Stimulated activated CD4-positive, alpha-beta T cell treated with anti-CD3 and anti-CD28 coated beads, Interleukin-1b, Interleukin-23, amount 100 ng/mL, for 24 hours (primary cell): ENCODE measurements at places on chromosomes 7 and 10.

- peak; percentile 35 for DNase-seq
Observed at GRCh38 chr7:127391591-127392181, 822 bp downstream of the ZNF800 start.

- no peak for DNase-seq
Observed at GRCh38 chr10:66575251-66575855, 350.5 kb upstream of the LRRTM3 start.

DNA sequence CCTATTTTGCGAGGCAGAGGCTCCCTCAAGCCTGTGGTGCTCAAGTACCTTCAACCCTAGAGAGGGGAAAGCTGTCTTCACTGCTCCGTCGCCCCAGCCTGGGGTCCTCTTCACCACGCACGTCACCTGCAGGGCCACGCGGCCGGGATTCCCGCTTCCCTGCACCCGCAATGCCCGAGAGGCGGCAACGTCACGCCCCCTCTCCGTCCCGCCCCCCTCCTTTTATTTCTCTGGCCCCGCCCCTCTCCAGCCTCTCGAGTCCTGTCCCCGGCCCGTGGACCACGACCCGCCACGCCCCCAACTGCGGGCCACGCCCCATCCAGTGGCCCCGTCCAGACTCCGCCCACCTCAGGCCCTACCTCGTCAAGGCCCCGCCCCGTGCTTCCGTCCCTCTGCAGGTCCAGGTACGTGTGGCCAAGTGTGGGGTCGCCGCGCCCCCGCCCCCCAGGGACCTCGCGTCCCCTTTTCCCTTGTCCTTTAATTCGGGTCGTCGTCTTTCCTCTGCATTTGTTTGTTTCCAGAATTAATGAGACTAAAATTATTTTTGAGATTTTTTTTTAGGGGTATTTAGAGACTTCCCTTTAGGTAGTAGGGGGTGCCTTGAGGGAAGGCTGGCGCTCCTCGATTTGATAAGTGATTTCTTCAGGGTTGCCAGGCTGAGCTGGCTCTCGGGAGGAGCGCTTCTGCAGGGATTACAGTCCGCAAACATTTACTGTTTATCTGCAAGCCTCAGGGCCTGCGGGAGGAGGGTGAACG, 69.8 kb upstream of the BAIAP2L1 start:
- DNase-seq = no peak

DNA sequence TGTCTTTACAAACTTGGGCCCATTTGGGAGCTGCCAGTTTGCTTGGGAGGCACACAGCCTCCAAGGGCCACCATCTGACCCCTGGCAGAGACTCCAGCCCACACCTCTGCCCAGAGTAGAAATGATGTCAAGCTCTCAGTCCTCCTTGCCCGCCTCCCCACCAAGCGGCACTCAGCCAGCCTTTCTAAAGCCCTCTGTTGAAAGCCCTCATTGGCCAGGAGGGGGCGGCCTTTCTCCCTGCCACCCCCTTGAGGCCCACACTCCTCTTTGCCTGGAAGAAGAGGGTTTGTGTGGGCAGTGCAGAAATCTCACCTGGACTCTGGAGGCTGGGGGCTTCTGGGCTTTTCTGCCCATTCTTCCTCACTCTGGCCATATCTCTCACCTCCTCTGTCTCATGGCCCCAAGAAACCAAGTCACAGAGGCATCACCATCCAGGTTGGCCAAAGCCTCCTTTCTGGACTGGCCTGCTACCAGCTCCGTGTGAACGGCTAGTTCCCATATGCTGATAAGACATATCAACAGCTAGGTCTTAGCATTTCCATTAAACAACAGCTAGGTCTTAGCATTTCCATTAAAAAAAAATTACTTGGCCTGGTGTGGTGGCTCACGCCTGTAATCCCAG, 36.1 kb downstream of the UBTD1 start:
- DNase-seq = peak; percentile 24

GRCh38 chr10:24009115-24009514, 199.8 kb upstream of the KIAA1217 start:
- DNase-seq = no peak

- DNase-seq = no peak
Observed at GRCh38 chr10:35442028-35442427, 105.7 kb downstream of the CCNY start.

DNA sequence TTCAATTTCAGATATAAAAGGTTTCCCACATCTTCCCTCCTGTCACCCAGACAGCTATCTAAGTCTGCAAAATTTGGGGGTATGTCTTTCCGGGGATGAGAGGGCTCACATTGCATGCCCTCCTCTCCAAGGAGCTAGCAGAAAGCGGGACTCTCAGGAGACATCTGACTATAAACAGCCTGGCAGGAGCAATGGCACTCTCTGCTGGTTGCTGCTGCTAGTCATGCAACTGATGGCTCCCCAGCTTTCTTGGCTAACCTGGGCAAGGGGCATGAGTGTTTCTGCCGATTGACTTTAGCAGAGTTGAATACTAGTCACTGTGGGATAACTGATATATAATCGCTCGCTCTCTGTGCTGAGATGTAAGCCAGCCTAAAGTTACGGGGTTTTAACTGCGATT, 12.0 kb downstream of the TBX20 start:
- no peak for DNase-seq

DNA sequence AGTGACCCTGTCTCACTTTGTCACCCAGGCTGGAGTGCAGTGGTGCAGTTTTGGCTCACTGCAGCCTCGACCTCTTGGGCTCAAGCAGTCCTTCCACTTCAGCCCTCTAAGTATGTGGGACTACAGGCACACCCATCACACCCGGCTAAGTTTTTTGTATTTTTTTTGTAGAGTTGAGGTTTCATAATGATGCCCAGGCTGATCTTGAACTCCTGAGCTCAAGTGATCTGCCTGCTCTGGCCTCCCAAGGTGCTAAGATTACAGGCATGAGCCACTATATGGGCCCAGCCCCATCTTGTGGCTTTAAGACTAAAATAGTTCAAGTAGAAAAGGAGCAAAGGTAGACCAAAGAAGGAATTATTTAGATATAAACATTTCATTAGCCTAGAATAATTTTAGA, 65.5 kb downstream of the MLLT10 start:
- no peak for DNase-seq

DNA sequence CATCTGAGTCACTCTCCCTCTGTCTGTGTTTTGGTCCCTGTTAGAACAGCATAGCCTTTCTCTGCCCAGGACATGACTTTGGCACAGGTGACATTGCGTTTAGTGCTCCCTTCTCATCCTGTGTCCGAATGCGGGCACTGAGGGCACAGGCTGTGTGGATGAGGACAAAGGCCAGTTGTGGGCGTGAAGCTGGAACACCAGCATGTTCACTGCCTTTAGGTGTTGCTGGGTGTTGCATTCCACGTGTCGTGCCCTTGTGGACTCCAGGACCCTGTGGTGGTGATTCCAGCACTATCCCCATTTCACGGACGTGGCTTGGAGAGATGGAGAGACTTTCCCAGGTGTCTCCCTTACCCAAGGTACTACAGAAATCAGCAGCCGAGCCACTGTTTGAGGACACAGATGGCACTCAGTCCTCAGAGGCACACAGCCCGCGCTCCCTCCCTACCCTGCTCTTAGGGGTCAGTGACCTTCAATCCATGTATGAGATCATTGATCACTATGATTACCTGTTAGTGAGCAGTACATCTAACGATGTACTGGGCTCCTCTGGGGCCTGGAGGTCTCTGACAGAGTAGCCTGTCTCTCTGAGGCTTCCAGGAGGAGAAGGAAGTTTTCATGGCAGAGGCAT, 917 bp upstream of the CNPY1 start:
- no peak for DNase-seq

DNA sequence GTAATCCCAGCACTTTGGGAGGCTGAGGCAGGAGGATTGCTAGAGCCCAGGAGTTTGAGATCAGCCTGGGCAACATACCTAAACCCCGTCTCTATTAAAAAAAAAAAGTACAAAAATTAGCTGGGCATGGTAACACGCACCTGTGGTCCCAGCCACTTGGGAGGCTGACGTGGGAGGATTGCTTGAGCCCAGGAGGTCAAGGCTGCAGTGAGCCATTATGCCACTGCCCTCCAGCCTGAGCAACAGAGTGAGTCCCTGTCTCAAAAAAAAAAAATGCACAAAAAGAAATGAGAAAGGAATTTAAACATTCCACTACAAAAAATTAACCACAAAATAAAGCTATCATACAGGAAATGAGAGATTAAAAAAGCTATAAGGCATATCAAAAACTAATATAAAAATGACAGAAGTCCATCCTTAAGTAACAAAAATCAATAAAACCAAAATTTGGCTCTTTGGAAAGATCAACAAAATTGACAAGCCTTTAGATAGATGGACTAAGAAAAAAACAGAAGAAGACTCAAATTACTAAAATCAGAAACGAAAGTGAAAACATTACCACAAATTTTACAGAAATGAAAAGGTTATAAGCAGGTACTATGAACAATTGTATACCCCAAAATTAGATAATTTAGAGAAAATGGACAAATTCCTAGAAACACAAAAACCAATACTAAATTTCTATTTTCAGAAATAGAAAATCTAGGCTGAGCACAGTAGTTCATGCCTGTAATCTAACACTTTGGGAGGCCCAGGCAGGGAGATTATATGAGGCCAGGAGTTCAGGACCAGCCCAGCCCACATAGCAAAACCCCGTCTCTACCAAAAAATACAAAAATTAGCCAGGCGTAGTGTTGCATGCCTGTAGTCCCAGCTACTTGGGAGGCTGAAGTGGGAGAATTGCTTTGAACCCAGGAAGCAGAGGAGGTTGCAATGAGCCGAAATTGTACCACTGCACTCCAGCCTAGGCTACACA, 42.4 kb upstream of the NANOS1 start:
- no peak for DNase-seq

DNA sequence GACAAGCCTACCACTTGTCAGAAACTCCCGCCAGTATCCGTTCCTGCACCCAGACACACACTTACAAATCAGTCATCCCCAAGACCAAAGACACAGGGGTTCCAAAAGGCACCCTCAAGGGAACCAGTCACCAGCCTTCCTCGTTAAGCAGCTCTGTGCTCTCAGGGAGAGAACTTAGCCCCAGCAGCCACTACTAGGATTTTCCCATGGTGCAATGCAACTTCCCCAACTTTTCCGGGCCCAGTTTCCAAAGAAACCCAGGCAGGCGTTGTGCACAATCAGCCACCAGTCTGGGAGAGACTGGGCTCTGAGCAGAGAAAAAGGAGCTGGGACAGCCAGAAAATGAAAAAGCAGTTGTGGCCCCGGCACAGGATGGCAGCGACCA, 1.2 kb downstream of the DLG5 start:
- DNase-seq = no peak

DNA sequence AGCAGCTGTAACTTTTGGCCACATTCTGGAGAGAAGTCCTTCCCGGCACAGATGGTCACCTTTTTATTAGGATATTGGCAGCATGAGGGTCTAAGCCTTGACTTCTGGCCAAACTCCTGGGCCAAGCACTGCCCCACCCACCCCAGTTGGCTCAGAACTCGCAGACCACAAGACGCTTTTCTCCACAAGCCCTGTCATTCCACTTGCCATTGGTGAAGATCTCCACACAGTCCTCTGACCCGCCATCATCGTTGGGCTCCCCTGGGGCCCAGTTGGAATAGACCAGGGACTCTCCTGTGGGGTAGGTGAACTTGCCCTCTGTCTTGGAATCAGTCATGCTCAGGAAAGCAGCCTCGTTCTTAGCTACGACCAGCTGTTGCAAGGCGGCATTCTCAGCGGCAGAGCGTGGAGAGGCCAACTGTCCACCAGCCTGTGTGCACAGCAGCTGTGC, 11.2 kb downstream of the SFTPD start:
- no peak for DNase-seq

DNA sequence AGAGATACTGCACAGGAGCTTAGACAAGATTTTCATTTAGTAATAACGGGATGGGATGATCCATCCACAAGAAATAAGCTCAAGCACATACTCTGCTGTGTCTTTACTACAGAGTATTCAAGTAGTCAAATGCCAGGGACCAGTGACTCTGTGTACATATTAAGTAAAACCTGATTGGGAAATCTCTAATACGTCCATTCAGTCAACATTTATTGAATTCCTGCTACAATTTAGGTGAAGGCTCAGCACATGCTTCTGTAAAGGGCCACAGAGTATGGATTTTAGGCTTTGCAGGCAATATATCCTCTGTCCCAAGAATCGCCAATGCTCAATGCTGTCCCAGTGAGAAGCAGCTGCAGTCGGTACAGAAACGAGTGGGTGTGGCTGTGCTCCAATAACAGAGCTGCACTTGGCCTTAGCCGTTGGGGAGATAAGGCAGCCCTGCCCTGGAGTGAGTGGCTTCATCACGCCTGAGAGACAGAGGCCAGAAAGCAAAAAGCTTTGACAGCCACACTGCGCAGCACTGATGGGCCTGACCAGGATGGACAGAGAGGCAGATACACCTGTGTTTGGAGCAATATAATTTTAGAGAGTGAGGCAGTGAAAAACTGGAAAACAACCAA, 186.8 kb downstream of the PARD3 start:
- DNase-seq = no peak
